NCI-H2227 treated with DMSO at 0.1 percent for 48 hours (cell line): ENCODE measurements at places on chromosomes 6 and 20.
A peak's percentile ranks its signal among the peaks of the same experiment; 100 is the strongest.

DNA sequence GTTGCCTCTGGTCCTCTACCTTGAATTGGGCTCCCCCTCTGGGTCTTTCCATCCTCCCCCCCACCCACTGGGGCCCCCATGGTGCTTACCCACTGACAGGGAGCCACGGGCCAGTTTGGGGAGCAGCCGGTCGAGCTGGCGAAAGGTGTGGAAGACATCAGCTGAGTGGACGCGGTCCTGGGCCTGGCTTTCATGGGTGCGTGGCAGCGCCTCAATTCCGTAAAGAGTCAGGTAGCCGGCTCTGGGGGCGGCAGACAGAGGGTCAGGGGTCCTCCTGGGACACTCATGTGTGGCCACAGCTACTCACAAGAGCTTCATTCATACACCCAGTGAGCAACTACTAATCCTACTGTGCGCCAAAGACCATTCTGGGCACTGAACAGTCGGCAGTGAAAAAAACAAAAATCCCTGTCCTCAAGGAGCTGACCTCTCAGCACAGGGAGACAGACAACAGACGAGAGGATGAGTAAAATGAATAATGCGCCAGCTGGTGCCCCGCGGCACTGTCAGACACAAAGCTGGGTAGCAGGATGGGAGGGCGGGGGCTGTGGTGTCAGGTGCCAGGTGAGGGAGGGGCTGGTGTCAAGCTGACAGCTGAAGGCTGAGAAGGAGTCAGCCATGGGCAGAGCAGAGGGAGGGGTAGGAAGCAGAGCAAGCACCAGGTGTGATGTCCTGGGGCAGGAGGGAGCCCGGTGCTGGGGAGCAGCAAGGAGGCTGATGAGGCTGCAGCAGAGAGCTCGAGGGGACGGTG, 28.3 kb downstream of the PTGIS start:
- DNase-seq = no peak

- DNase-seq = peak; percentile 76
These were observed at the start of gene ENPP5 for GRCh38 chr6:46170357-46171289. TSS of gene ENPP5 (minus strand) at chr6:46170980. CDS start at chr6:46168262, 2,718 bp downstream.

GRCh38 chr6:109001291-109001894, 93.3 kb downstream of the SESN1 start:
- peak; percentile 30 for DNase-seq

DNA sequence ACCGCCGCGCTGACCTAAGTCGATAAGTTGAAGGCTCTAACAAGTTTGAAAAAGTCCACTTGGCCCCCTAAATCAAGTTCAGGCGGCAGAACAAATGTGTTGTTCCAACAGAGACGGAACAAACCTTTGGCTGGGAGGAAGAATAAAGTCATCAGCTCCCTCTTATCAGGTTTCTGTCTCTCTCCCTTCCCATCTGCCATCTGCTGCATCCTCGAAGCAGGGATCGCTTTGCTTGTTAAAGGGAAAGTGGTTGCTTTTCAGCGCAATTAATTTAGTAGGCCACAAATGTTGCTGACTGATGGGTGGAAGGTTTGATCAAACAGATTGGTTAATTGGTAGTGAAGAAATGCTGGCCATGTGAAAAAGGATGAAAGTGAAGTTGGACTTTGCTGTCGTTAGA, 64.3 kb downstream of the CDH4 start:
- no peak for DNase-seq

GRCh38 chr6:14131579-14131978, 14.0 kb downstream of the CD83 start:
- DNase-seq = no peak

GRCh38 chr6:136415351-136416007, 125.8 kb upstream of the BCLAF1 start:
- DNase-seq = no peak

- no peak for DNase-seq
These were observed 86.8 kb downstream of the CDK19 start for GRCh38 chr6:110728501-110728900.

GRCh38 chr6:168765752-168766151, 324.8 kb downstream of the SMOC2 start:
- DNase-seq = no peak

DNA sequence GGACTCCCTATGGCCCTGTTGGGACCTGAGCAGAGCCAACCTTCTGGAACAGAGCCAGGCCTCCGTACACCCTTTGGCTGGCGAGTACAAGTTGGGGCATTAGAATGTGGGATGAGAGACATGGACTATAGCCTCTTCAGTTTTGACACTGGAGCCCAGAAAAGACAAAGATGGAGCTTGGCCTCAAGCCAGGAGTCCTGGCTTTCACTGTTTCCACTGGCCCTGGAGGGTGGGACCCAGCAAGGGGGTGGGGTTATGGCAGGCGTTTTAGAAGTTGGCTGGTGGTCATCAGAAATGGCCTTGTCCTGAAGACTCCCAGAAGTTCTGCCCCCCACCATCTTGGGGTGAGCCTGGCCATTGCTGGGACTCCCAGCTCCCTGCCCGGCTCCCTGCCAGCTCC, 21.8 kb downstream of the ITPR3 start:
- DNase-seq = no peak

GRCh38 chr6:94350833-94351232, 931.5 kb upstream of the EPHA7 start:
- DNase-seq = peak; percentile 21

GRCh38 chr20:64015635-64016034, 20.3 kb upstream of the C20orf204 start:
- no peak for DNase-seq

DNA sequence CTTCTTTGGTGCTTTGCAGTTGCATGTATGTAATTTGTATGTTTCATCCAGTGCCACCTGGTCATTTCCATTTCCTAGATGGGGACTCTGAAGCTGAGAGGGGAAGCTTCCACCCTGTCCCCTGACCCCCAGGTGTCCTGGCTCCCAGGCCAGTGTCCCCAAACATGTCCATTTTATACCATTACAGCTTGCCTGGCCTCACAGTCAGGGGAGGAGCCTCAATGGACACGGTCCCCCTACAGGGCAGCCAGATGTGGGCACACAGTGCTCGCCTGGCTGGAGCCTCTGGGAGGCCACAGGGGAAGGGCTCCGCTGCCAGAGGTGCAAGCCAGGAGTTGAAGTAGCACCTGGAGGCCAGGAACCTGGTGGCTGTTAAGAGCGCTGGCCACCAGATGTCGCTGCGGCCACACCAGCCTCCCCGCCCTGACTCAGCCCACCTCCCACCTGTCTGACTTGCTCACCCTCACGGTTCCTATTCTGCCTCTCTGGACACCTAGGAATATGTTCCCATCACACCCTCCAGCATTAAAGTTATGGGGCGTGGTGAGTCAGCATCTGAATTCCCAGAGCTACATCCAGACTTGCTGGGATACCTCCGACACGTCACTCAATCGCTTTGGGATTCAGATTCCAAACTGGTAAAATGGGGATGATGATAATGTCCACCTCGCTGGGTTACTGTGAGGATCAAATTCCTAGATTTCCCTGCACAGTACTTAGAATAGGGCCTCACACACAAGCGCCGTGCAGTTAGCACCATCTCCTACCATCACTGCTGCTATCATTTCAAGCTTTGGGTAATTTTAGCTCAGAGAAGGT, 107.4 kb downstream of the SULF2 start:
- DNase-seq = peak; percentile 44

- DNase-seq = no peak
These were observed 400.8 kb downstream of the SMOC2 start for GRCh38 chr6:168841609-168842278.

- DNase-seq = no peak
These were observed 308.1 kb downstream of the FOXC1 start for GRCh38 chr6:1917626-1918371.

DNA sequence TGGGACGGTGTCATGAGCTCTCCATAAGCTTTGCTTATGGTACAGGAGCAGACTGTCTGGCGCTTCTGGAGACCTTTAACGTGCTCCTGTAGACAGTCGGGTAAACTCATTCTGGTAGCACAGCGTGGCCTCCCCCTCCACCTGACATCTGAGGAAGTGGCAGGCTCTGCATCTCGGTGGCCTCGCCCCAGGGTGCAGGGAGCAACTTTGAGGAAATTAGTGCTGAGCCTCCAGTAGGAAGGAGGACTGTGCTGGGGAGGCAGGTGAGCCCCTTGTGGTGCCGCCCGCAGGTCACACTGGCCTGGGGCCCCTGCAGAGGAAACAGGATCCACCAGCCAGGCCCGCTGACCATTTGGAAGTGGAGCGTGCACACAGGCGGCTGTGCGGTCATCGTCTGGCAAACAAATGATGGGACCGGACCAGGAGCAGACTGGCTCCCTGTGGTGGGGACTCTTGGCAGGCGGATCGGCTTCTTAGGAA, 57.9 kb downstream of the SYNJ2 start:
- no peak for DNase-seq

DNA sequence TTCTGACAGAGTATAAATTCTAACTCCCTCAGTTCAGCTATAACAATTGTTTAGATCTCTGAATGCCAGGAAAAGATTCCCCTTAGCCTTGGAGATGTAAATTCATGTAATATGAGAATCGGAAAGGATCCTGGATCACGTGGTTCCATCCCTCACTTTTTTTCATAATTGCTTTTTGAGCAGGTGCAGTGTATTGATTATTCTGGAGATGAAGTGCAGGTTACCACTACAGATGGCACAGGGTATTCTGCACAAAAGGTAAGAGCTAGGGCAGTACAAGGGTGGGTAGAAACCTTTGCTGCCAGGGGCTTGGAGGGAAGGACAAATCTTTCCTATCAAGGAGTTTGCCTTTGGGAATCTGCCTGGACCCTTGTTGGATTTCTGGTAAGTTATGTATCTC, 52.7 kb downstream of the KDM1B start:
- DNase-seq = no peak

DNA sequence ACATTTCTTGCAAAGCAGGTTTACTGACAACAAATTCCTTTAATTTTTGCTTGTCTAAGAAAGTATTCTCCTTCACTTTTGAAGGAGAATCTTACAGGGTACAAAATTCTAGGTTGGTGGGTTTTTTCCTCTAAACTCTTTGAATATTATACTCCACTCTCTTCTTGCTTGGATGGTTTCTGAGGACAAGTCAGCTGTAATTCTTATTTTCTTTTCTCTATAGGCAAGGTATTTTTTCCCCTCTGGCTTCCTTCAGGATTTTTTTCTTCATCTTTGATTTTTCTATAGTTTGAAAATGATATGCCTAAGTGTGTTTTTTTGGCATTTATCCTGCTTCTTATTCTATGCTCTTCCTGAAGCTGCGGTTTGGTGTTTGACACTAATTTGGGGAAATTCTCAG, 112.5 kb upstream of the HIVEP1 start:
- no peak for DNase-seq

- DNase-seq = no peak
These were observed 279.0 kb downstream of the OGFRL1 start for GRCh38 chr6:71567562-71567961.

DNA sequence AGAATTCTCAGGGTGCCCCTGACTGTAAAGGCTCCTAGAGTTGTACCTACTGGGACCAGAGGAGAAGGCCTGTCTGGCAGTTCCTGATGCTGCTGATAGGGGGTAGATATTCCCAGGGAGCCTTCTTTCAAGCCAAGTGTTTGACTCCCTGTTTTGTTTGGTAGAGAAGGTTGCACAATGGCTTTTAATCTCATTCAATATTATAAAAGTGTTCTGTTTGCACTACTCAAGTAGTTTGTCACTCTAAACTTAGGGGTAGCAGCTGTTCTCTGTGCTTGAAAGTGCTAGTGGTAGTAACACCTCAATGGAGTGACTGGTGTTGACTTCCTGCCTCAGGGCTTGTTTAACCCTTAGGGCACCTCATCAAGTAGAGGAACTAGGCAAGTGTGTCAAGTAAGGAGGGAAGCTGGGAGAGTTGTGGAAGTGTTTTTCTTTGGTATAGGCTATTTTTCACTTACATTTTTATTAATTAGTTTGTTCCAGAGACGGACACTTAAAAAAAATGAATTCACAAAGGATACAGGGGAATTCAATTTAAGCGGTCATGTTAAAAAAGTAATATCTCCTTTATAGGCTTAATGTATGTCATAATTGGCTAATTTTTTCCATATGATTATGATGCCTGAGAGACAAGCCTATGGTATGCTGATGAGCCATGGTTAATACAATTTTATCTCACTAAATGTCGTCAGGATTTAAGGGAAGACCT, 38.1 kb downstream of the BICRAL start:
- no peak for DNase-seq

DNA sequence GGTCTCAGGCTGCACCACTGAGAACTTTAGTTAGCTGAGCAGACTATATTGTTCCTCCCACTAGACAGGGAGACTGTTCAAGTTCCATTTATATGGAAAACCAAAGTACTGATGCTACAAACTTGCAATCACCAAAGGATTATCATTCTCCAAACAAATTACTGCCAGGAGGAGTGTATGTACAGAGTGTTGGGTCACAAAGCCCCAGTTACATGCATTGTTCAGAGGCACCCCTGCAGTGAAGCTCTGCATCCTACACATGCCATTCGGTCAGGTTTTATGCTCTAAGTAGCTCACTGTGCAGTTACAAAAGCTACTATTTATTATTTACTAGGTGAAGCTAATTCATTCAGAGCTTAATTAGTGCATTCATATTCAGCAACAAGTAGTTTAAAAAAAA, 75.8 kb downstream of the SMLR1 start:
- DNase-seq = no peak

DNA sequence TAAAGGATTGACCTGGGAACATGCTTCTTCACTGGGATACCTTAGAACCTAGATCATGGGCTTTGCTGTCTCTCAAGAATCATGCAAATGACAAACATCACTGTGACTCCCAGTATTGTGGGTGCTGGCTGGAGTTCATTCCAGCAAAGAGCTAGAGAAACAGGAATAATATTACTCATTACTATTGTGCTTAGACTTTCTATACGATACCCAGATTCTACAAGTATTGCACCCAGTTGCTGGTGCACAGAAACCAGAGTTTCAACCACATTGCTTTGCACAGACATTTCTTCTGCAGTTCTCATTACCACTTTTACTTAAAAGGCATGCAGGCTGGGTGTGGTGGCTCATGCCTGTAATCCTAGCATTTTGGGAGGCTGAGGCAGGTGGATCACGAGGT, 220.4 kb upstream of the ZNF217 start:
- DNase-seq = no peak

DNA sequence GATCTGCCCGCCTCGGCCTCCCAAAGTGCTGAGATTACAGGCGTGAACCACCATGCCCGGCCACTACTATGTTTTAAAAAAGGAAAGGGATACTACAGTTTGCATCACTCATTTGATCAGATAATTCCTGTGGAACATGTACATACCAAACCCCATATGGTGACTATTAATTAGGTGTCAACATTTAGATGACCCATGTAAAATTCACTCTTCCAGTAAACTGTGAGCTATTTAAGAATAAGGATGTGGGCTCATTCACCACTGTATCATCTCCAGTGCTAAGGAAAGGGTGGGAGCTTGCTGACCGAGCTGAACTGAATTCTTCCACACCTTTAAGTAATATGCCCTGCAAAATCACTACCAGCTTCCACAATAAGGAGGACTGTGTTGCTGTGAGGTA, 127.5 kb downstream of the BTBD9 start:
- no peak for DNase-seq

GRCh38 chr6:52524918-52525317, 51.9 kb downstream of the TRAM2 start:
- DNase-seq = no peak

- DNase-seq = no peak
These were observed 72.4 kb upstream of the XRN2 start for GRCh38 chr20:21230686-21231085.

- peak; percentile 8 for DNase-seq
These were observed 604 bp downstream of the SH3BGRL2 start for GRCh38 chr6:79631693-79632172.
